NCI-H1417 treated with DMSO at 0.1 percent for 48 hours (cell line): ENCODE measurements at places on chromosomes 5 and 9.

- no peak for DNase-seq
These were observed 754 bp downstream of the VDAC1 start for GRCh38 chr5:134003817-134004625.

- no peak for DNase-seq
These were observed 54.3 kb upstream of the GLRX start for GRCh38 chr5:95876782-95877181.

DNA sequence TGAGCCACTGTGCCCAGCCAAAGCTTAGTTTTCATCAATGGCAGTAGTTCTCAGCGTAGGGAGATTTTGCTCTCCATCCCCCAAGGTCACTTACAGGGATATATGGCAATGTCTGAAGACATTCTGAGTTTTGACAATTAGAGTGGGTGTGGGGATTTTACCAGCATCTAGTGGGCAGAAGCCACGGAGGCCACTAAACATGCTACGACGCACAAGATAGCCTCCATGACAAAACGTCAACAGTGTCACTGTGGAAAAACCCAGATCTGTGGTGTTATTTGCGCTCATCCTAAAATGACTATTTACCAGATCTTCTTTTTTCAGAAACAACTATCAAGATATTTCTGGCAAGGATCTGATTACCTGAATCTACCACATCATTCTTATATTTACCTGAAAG, 68.2 kb downstream of the CDC14B start:
- no peak for DNase-seq

DNA sequence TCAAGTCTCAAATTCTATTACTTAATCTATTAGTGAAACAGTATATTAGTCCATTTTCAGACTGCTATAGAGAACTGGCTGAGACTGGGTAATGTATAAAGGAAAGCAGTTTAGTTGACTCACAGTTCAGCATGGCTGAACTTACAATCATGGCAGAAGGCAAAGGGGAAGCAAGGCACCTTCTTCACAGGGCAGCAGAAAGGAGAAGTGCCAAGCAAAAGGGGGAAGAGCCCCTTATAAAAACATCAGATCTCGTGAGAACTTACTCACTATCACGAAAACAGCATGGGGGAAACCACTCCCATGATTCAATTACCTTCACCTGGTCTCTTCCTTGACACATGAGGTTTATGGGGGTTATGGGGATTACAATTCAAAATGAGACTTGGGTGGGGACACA, 67.9 kb upstream of the CHSY3 start:
- DNase-seq, result no peak

- no peak for DNase-seq
These were observed 168.3 kb upstream of the RASA1 start for GRCh38 chr5:87099291-87099839.

DNA sequence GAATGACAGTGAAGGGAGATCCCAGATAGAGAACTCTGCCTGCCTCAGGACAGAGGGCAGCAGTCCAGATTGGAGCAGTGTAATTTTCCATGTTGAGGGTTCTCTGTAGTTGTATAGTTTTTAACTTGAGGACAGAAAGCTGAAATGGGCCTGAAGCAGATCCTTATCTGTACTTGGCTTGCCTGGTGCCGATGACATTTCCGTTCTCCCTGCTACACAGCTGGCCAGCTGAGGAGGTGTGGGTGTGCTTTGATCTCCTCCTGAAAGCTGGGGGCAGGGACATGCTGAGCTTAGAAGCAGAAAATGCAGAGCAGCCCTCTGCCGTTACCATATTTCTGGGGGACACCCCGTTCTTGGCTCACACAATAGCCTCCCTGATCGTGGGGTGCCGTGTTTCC, 10.5 kb downstream of the GLRX start:
- DNase-seq, result no peak

DNA sequence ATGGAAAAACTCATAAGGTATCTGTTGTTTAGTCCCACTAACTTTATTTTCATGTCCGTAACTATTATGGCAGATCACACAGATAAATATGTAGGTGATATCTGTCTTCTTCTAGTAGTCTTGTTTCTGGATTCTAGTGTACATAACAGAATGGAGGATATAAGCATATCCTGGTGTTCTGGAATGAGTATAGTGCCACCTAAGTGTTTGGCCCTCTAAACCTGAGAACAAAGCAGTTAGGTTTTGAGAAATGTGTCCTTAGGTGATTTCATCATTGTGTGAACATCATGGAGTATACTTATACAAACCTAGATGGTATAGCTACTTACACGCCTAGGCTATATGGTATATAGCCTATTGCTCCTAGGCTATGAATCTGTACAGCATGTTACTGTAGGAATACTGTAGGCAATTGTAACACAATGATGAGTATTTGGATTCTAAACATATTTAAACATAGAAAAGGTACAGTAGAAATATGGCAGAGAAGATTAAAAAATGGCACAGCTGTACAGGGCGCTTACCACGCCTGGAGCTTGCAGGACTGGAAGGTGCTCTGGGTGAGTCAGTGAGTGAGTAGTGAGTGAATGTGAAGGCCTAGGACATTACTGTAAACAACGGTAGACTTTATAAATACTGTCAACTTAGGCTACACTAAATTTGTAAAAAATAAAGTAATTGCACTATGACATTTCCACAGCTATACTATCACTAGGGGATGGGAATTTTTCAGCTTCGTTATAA, 150.3 kb upstream of the SLC24A2 start:
- DNase-seq, result no peak

GRCh38 chr9:20394969-20395368, 227.3 kb downstream of the MLLT3 start:
- no peak for DNase-seq

DNA sequence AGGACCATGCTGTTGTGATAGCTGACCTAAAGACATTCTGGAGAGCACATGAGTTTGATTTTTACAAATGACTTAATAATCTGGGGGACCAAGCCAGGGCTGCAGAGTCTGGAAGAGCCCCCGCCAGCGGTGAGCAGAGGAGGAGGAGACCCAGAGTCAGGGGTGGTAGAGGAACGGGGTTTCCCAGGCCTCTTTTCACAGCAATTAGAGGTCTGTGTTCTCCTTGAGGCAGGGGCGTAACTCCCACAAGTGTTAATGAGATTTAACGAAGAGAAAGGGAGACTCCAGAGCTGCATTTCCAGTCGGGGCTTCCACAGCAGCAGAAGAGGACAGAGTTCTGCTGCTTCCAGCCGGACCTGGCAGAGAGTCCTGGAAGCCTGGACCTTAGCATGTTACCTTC, 137.9 kb upstream of the SLC24A2 start:
- no peak for DNase-seq

DNA sequence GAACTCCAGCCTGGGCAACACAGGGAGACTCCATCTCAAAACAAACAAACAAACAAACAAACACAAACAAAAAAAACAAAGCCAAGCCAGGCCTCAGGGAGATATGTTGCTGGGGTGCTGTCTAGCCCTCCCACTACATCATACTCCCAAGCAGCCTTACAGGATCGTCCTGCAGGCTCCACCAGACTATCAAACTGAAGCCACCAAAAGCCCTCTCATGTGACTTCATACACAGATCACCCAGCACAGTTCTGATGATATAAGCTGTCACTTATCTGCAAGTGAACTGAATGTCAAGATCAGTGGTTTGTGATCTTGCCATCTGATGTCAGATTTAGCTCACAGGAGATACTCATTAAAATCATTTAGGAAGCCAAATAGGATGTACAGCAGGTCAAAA, 43.3 kb downstream of the WDR41 start:
- DNase-seq, result no peak

- DNase-seq, result no peak
These were observed 1.1 kb downstream of the SSNA1 start for GRCh38 chr9:137189297-137190295.

DNA sequence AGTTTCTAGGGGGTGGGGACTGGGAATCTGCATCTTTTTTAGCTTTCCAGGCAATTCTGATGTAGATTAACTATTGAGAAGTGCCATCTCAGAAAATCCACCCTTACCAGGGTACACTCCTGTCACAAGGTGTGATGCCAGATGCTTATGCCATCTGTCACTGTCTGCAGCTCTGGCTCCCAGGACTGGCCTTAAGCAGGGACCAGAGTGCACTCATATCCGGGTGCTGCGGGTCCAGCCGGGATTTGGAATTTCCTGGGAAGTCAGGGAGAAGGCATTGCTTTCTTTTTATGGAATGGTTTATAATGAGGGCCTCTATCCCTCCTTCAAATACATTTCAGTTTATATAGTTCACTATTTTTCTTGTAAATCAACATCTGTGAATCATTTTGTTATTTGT, 92.6 kb downstream of the TMEM174 start:
- no peak for DNase-seq

GRCh38 chr5:133792655-133793054, 175.8 kb downstream of the C5orf15 start:
- no peak for DNase-seq

DNA sequence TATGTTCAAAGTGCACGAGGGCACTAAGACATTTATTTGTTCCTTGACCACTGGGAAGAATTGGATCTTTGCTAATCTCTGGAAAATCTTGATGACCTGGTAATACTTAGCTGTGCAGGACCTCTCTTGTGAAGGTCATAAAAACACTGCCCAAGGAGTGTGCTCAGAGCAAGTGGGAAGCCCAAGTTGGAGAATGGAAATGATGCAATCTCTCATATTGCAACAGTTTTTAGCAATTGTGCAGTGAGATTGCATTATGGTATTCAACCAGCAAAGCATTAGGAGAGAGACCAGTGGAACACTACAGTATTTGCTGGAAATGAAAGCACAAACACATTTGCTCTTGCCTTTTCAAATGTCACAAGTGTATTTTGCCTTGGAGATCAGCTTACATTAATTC, 34.5 kb downstream of the TXNDC8 start:
- DNase-seq, result no peak
